Skeletal muscle cell (primary cell): ENCODE measurements at places on chromosomes 16 and 17.

- DNase-seq: no peak
Observed at GRCh38 chr16:56414366-56414765, 11.0 kb downstream of the AMFR start.

- no peak for DNase-seq
Observed at GRCh38 chr16:74080311-74080710, 216.3 kb upstream of the PSMD7 start.

GRCh38 chr16:8080817-8081216 is 509.5 kb downstream of the TMEM114 start:
- no peak for DNase-seq

GRCh38 chr17:32806646-32807045 is 70.3 kb downstream of the MYO1D start:
- no peak for DNase-seq

GRCh38 chr17:54948380-54948779 is 20.1 kb downstream of the COX11 start:
- DNase-seq: peak; percentile 85

GRCh38 chr16:88533932-88534637 is 36.1 kb upstream of the ZC3H18 start:
- no peak for DNase-seq

DNA sequence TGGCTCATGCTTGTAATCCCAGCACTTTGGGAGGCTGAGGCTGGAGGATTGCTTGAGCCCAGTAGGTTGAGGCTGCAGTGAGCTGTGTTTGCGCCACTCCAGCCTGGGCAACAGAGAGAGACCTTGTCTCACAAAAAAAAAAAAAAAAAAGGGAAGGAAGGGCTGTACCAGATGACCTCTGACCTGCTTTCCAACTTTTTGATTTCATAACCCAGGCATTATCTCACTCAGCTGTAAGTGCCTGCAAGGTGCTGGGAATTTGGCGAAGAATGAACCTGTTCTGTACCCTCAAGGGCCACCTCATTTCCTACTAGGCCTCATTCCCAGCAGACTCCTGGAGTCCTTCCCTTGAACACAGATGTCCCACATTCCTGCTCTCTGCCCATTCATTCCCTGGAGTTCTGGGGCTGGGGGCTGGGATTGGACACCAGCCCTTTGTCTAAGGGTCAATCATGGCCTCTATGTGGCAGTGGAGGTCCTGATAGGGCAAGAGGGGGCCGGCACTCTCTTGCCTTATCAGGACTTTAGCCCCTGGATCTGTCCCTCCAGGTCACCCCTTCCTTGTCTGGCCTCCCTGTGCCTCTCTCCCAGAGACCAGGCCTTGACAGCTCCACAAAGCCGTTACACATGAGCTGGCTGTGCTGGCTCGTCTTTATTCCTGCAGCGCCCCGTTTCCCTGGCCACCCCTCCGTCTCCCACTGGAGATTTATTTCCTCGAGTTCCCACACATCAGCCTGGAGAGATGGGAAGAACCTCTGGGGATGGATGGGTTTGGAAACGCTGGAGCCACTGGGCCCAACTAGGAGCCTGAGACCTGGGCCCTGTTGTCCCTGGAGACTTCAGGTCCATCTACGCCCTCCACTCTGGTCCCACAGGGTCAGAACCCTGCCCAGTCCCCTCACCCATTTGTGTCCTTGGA is 821 bp upstream of the GFAP start:
- DNase-seq: no peak

GRCh38 chr17:2803386-2803785 is 7.1 kb downstream of the RAP1GAP2 start:
- no peak for DNase-seq

GRCh38 chr17:7774055-7774521 is 56.5 kb downstream of the DNAH2 start:
- peak; percentile 23 for DNase-seq

DNA sequence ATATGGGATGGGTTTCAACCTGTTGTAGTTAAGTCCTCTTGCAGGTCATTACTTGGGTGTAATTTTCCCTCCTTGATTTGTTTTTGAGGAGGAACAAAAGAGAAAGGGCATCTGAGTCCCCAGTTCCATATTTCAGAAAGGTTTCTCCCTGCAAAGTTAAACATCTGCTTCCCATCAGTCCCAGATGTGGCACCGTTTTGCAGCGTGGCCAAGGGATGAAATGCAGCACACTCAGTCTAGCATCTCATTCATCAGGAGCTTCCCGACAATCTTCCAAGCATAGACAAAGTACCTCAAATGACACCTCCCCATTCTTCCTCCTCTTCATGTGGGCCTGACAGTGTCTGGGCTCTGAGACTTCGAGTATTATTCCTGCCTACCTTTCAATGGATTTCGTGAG is 363.7 kb upstream of the SOX9 start:
- DNase-seq: no peak

GRCh38 chr16:84096447-84097005 is 20.2 kb downstream of the MBTPS1 start:
- DNase-seq: no peak

DNA sequence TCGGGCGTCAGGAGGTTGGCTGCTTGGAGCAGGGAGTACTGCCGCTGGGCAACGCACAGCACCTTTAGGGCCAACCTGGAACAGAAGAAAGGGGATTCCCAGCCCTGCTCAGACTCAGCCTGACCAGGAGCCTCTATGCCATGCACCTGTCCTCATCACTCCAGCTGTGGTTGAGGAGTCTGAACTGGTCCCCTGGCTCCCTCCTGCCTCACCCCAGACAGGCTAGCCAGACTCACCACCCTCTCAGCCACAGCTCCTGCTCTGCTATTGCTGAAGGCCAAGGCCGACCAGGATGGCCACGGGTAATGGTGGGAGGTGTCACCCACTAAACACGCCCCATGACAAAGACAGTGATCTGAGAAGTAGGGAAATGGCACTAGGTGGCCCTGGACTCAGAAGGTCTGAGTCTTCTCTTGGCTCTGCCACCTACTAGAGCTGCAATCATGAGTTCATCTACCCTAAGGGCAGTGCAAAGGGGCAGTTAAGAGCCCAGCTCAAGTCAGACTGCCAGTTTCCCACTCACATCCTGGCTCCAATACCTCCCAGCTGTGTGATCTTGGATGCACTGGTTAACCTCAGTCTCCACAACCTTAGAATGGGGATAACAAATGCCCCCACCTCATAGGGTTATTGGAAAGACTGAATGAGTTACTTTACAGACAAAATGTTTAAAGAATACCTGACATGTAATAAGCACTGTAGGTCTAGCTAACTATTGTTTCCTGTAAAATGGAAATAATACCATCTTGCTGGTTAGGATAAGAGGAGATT is 13.8 kb upstream of the GFAP start:
- DNase-seq: no peak

DNA sequence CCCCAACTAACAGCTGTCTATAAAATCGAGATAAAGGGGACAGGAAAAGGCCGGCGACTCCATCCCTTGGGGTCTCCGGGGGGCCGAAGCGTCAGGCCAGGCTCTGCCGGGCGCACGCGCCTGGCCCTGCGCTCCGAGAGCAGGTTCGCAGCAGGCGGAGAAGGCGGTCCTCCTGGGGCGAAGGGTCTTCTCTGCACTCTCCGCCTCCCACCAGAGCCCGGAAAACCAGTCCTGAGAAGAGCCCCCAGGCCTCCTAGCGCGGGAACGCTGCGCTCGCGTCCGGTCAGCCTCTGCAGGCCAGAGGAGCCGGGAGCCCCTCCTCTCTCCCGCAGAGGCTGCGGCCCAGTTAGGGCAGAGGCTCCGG is 5.1 kb downstream of the FOXF1 start:
- DNase-seq: no peak

- no peak for DNase-seq
Observed at GRCh38 chr16:2487517-2487842, 12.6 kb downstream of the TBC1D24 start.

DNA sequence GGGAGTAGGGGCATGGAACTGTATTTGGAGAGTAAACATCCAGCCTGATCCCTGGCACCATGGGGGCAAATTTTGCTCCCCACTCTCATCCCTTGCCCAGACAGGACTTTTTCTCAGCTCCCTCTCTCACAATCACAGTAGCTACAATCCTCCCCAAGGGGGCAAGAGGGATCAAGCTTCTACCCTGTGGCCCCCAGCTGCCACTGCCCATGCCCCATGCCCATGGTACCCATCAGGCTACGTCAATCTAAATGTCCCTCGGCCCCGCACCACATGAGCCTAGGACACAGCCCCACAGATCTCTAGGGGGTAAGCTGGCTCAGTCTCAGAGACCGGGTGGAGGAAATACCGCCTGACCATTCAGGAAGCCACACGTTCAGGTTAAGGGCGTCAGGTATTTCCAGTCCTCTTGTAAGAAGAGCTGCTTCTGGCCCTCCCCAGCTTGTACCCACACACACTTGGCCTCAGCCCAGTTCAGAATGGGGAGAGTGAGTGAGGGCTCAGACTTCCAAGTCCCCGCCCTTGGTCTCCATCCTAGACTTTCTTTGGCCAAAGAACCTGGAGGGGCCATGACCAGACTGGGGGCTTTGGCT is 1.8 kb downstream of the CACNB1 start:
- no peak for DNase-seq

GRCh38 chr17:31645351-31645750 is 213.7 kb downstream of the COPRS start:
- no peak for DNase-seq

DNA sequence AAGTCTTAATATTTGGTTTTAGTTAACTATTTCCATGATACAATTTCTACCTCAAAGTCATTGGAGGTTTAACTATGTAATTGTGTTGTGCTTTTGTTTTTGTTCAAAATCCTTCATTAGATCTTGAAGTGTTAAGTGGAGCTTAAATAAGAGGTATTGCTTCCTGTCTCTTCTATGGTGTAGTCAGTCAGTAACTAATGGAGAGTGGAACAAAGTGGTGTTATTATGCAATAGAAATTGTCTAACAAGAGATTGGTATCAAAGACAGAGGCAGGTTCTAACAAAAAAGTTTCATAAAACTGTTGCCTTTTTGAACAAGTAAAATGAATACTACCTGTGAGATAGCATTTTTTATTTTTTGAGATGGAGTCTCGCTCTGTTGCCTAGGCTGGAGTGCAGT is 45.2 kb downstream of the GRB7 start:
- no peak for DNase-seq

- no peak for DNase-seq
Observed at GRCh38 chr17:77264617-77265230, 124.0 kb downstream of the SEC14L1 start.

GRCh38 chr16:49355933-49356665 is 17.5 kb upstream of the C16orf78 start:
- no peak for DNase-seq

GRCh38 chr17:30104575-30105339 is 11.9 kb upstream of the NSRP1 start:
- DNase-seq: peak; percentile 34

DNA sequence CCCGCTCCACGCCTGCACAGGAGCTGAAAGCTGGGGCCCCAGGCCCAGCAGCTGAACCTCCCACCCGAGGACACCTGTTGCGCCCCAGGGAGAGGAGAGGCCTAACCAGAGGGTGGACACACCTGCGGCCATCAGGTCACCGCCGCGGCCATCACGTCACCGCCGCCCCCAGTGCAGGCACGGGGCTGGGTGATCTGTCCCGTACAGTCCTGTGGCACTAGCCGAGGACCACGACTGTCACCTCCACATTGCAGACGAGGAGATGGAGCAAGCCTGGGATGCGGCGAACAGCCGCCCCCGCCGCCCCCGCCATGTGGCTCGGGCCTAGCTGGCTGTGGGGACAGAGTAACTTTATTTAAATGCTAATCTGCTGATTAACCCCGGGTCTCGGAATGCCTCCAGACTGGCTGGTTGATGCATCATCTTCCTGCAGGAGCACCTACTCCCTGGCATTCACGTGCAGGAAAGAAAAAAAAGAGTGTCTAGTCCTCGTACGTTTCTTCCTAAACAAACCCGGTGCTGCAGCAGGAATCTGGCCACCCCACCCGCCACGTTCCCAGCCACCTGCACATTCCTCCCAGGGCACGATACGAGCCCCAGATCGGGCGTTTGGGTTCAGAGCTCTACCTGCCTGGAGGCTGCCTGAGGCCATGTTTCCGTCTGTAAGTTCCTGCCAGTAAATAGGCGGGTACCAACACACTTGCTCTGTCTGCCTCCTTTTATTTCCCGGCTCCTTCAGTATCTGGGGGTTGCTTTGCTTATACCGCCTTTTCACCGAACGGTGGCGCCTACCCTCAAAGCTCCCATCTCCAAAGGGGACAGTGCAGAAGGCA is 29.9 kb downstream of the PIEZO1 start:
- no peak for DNase-seq

DNA sequence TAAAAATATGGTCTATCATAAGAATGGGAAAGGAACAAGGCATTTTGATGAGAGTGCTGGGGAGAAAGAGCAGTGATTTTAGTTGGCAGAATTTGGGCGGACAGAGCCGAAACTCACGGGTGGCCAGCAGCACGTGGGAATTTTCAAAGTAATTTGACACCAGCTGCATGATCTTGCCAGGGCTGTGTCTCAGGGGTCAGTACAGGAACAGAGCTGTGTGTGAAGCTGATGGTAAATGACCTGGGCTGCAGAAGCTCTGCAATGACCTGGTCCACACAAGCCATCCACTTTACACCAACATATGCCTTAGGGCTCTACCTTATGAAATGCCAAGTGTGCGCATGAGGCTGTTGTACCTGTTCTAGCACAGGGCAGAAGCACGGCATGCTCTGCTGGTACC is 112.0 kb downstream of the ZFHX3 start:
- DNase-seq: no peak

GRCh38 chr16:330741-331140 is 21.8 kb downstream of the AXIN1 start:
- no peak for DNase-seq

DNA sequence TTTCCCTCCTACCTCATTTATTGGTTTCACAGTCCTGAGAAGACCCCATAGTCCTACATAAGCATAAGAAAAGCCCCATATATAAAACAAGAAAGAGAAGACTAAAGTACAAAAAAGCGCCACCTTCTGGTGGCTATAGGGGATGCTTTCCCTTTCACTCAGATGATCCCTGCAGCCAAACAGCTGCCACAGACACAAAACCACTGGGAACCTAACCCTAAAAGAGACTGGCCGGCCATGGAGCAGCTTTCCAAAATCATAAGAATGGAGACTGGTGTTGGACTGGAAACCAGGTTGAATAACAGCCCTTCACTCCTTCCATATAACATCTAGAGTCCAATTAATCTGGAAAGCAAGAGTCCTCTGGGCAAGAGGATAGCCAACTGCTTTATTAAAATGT is 11.4 kb downstream of the DYNC1LI2 start:
- DNase-seq: no peak

DNA sequence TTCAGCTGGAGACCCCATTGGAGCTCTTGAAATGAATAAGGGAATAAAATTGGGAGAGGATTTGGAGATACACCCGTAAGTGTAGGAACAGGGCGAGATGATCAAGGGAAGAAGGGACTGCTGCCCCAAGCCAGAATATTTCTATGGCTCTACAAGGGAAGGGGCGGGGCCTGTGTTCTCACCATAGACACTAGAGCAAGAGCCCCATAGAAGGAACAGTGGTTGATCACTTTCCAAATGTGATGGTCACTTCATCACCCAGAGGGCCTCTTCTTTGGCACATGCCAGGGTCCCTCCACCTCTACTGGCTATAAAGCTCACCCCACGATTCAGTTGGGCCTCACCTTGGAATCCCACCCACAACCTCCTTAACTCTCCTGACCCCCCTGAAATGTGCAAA is 25.0 kb downstream of the GPRC5B start:
- no peak for DNase-seq
